ENCODE measurements at places on chromosomes 6 and 20.

- no peak for DNase-seq
Measured at GRCh38 chr20:44166008-44166407, 21.0 kb downstream of the JPH2 start.

DNA sequence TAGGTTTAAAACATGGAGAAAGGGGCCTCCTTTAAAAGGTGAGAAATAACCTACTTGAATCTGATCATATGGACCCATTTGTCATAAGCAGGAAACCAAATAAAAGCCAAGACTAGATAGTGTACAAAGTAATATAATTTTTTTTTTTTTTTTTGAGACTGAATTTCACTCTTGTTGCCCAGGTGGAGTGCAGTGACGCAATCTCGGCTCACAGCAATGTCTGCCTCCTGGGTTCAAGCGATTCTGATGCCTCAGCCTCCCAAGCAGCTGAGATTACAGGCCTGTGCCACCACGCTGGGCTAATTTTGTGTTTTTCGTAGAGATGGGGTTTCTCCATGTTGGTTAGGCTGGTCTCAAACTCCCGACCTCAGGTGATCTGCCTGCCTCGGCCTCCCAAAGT, 89.2 kb downstream of the SASH1 start:
- no peak for DNase-seq

- no peak for DNase-seq
Measured at GRCh38 chr20:62738025-62738881, 29.6 kb downstream of the NTSR1 start.

- no peak for DNase-seq
Measured at GRCh38 chr20:49478754-49479689, 3.4 kb downstream of the KCNB1 start.

DNA sequence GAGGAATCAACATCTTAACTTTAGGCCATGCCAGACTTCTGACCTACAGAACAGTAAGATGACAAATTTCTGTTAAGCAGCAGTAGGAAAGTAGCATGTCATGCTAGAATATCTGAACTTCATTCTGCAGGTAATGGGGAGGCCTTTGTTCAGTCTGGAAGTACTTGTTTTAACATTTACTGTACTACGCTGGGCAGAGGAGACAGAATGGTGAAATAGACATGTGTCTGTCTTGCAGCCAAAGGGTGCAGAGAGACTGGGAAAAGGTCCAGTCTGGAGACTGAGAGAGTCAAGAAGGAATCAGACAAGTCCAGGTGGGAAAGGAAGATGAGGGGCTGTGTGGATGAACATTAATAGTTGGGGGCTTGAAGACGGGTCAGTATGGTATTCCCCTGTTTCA, 17.5 kb upstream of the ZBTB2 start:
- no peak for DNase-seq

DNA sequence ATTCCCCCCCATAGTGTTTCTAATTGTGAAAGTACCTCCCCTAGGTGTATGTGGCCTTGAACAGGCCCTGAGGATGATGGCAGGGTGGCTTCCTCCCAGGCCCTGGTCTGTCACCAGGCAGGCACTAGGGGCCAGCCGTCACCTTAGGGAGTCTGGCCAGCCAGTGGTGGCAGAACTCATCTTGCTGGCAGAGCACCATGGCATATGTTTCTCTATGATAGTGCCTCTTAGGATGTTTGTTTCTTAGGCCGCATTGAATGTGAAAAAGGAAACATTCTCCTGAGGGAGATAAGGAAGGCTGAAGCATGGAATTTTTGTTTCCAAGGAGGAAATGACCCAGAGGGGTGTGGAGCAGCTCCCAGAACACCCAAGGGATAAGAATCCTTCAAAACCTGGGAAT, 45.2 kb upstream of the KLHL31 start:
- DNase-seq: no peak

- DNase-seq: no peak
Measured at GRCh38 chr6:28794175-28795002, 129.4 kb downstream of the TRIM27 start.

- no peak for DNase-seq
Measured at GRCh38 chr6:165767228-165767627, 104.2 kb upstream of the PDE10A start.

DNA sequence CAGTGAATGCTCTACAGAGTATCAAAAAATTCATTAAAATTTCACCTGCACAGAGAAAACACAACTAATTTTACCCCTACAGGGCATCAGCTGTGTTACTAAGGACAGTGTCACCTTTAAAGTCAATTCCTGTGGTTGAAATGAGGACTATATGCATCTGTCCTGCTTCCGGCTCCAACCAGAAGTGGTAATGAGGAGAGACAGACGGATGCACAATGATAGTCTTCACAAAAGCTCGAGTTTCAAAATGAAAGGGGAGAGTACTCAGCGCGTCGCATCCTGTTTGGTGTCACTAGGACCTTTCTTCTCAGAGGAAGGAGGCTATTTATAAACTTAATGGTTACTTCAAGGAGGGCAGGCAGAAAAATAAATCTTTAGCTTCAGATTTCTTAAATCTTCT, 86.5 kb downstream of the LYRM4 start:
- no peak for DNase-seq

- no peak for DNase-seq
Measured at GRCh38 chr6:143399176-143399575, 51.3 kb downstream of the ADAT2 start.

GRCh38 chr6:137040393-137040792, 4.4 kb downstream of the IL20RA start:
- no peak for DNase-seq

- DNase-seq: no peak
Measured at GRCh38 chr6:85262621-85263020, 187.3 kb upstream of the NT5E start.

DNA sequence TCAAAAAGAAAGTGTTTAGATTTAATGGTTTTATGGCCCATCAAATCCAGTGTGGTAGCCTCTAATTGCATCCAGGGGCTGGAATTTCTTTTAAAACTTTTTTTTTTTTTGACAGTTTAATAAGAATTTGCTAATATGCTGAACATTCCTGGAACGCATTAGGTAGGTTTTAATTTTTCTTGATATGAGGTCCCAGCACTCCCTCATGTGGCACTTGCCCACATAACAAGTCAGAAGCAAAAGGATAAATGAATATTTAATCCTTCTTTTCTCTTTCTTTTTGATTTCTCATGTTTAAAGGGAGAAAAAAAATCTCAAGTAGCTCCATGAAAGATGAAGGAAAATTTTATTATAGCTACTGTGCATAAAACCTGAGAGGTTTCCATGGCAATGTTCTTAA, 13.5 kb downstream of the HAO1 start:
- DNase-seq: no peak

GRCh38 chr6:99736302-99736701, 129.7 kb downstream of the PRDM13 start:
- no peak for DNase-seq

- DNase-seq: no peak
Measured at GRCh38 chr6:54273214-54273820, 34.9 kb upstream of the TINAG start.

GRCh38 chr6:167578371-167578901, 248.3 kb upstream of the AFDN start:
- no peak for DNase-seq

DNA sequence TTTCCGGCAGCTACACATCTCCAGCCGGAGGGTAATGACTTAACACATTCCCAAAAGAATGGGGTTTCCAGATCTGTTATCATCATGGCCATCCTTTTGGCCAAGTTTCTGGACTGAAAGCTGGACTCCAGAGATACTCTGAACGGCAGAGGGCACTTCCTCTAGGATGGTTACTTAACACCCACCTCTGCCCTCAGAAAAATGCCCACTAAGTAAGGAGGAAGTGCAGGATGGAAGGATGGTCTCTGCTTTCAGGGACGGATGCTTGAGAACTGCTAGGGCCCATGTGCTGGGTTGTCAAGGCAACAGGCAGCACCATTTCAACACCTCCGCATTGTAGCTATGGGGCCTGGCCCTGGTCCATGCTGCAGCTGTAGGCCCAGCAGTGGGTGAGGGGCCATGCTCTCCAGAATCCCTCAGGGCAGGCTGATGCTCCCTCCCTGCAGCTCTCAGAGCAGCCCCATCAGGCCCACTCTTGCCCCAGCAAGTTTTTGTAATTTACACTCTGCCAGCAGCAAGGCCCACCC, 16.5 kb upstream of the TGM3 start:
- no peak for DNase-seq

- no peak for DNase-seq
Measured at GRCh38 chr20:10430000-10430466, 4.0 kb downstream of the MKKS start.

- DNase-seq: no peak
Measured at GRCh38 chr6:111700135-111700690, 94.5 kb upstream of the TRAF3IP2 start.

- DNase-seq: no peak
Measured at GRCh38 chr6:52523378-52524142, 53.3 kb downstream of the TRAM2 start.

GRCh38 chr6:47023573-47023972, 18.6 kb downstream of the ADGRF1 start:
- no peak for DNase-seq

DNA sequence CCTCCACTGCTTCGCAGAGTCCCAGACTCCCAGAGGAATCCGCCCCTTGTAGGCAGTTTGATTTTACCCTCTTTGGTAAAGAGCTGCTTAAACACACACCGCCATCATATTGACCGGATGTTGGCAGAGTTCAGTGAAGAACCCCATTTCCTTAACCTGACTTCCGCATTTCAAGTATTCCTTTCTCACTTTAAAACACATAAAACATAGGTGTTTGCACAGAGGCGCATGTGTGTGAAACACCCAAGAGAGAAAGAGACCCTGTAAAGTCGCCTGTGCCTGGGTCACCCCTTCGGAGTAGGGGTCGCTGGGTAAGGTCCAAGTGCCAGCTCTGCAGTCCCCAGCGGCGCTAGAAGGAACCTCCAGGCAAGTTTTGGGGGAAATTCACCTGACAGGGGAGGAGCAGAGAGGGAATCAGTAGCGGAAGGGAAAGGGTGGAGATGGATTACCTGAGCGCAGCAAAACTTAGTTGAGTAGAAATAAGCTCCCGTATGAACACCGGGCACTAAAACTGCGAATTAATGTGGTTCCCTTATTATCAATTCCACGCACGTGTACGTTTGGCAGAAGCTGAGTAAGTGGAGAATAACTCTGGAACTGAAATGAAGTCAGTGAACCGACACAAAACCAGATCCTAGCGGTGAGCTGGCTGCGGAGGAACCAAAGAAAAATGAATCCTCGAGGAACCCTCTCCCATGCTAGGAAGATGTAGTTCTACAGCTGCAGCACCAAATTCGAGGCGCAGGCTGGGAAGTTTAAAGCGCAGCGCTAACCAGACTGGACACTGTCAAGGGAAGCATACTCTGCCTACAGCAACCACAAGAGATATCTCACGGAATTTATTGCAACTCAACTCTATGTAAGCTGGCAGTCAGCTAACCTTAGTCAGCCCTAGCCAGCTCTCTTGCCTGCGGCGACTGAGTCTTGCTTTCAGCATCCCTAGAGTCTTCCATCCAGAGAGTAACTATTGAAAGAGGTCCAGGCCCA, 3.5 kb upstream of the HTR1B start:
- no peak for DNase-seq

- no peak for DNase-seq
Measured at GRCh38 chr20:24064915-24065314, 76.3 kb upstream of the GGTLC1 start.

DNA sequence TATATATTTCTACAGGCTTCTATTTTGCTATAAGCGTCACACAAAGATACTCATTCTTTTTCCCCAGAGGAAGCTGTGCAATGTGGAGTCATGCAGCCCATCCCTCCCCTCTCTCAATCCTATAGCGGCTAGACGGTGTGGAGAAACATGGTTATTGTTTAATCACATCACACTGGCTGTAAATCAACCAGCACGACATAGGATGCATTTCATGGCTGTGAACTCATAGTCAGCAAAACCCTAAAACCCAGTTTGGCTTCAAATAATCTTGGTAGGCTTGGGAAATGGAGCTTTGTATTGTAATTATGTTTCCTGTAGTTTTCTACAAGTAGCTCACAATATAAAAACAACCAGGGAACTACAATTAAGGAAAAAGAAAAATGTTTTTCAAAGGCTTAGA, 16.8 kb downstream of the FOXC1 start:
- DNase-seq: no peak

- no peak for DNase-seq
Measured at GRCh38 chr6:107458672-107459282, 587 bp downstream of the PDSS2 start.

DNA sequence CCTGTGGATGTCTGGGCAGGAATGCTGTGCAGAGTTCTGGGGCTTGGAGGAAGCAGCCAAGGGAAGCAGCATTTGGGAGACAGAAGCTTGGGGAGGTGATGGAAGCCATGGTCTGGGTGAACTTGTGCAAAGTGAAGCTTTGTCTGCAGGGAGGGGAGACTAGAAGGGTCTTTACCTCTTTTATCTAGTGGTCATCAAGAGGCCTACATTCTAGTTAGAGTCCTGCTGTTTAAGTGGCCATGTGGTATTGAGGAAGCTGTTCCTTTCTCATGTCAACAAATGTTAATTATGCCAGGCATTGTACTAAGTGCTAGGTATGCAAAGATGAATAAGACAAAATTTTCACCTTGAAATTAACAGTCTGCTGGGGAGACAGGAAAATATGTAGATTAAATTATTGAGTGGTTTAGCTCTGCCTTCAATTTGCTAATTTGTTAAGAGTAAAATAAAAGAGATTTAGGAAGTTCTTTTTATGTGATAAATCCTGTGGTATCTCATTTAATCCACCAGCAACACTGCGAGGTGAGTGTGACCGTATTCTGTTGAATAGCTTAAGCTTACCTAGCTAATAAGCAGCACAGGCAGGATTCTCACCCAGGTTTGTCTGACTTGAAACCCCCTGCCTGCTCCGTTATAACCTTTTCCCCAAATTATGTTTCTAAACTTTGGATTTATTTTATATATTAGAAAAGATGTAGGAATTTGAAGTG, 43.1 kb downstream of the ARID1B start:
- no peak for DNase-seq

- no peak for DNase-seq
Measured at GRCh38 chr6:162178666-162179065, 548.9 kb downstream of the PRKN start.

DNA sequence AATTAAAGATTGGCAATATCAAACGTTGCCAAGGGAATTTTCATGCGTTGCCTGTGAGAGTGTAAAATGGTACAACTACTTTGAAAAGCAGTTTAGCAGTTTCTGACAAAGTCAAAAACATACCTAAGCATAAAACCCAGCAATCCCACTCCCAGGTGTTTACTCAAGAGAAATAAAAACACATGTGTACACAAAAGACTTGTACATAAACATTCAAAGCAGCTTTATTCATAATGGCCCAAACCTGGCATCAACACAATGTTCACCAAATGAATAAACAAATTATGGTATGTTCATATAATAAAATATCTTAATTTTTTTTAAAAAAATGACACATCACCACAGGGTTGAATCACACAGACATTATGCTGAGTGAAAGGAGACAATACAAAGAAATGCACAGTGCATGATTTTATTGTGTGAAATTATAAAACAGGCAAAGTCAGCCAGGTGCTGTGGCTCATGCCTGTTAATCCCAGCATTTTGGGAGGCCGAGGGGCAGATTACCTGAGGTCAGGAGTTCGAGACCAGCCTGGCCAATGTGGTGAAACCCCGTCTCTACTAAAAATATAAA, 240.4 kb upstream of the MARCKS start:
- DNase-seq: no peak

All from NCI-H187 treated with DMSO at 0.1 percent for 48 hours (cell line).